Stimulated activated CD4-positive, alpha-beta T cell treated with anti-CD3 and anti-CD28 coated beads, Interleukin-2, amount 100 ng/mL, for 4 hours (primary cell): ENCODE measurements at places on chromosomes 16 and 17.

- peak; percentile 19 for DNase-seq
Measured at GRCh38 chr17:28549236-28550132, 2.9 kb downstream of the UNC119 start.

DNA sequence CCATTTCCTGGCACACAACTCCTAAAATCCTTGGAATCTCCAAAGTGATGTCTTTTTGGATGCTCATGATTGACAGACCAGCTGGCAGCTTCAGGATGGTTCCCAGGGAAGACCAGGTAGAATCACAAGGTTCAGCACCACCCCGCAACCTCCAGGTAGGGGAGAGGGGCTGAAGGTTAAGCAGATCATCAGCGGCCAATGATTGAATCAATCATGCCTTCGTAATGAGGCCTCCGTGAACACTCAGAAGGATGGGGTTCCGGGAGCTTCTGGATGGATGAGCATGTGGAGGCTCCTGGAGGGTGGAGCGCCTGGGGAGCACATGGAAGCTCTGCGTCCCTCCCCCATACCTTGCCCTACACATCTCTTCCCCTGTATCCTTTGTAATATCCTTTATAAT lies 185.9 kb downstream of the SEC14L1 start:
- no peak for DNase-seq

GRCh38 chr16:85048921-85049562 lies 21.4 kb downstream of the KIAA0513 start:
- DNase-seq: no peak

DNA sequence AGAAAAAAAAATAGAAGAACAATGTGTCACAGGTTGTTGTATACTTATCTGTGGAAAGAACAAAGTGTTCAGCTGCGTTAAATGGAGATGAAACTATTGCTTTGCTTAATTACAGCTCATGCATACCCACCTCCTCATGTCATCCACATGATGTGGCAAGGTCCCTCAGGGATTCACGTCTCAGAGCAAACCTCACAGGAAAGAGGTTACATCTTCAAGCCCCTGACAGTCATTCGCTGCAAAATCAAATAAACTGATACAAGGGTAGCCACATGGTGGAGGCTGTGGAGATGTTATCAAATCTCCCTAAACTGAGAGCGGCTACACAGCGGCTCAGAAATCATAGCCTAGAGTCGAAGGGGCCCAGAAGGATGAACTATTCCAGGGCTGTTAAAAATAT lies 21.1 kb downstream of the GINS3 start:
- no peak for DNase-seq

- no peak for DNase-seq
Measured at GRCh38 chr17:2120586-2121335, 65.9 kb downstream of the HIC1 start.

GRCh38 chr16:61580579-61580978 lies 455.7 kb downstream of the CDH8 start:
- DNase-seq: no peak

GRCh38 chr17:50768346-50768761 lies 1.0 kb upstream of the ANKRD40CL start:
- no peak for DNase-seq

GRCh38 chr16:73804456-73804855 lies 492.2 kb upstream of the PSMD7 start:
- no peak for DNase-seq

GRCh38 chr16:89534252-89534756 lies 26.1 kb downstream of the SPG7 start:
- DNase-seq: no peak

GRCh38 chr17:8976638-8977037 lies 11.1 kb upstream of the PIK3R5 start:
- no peak for DNase-seq

DNA sequence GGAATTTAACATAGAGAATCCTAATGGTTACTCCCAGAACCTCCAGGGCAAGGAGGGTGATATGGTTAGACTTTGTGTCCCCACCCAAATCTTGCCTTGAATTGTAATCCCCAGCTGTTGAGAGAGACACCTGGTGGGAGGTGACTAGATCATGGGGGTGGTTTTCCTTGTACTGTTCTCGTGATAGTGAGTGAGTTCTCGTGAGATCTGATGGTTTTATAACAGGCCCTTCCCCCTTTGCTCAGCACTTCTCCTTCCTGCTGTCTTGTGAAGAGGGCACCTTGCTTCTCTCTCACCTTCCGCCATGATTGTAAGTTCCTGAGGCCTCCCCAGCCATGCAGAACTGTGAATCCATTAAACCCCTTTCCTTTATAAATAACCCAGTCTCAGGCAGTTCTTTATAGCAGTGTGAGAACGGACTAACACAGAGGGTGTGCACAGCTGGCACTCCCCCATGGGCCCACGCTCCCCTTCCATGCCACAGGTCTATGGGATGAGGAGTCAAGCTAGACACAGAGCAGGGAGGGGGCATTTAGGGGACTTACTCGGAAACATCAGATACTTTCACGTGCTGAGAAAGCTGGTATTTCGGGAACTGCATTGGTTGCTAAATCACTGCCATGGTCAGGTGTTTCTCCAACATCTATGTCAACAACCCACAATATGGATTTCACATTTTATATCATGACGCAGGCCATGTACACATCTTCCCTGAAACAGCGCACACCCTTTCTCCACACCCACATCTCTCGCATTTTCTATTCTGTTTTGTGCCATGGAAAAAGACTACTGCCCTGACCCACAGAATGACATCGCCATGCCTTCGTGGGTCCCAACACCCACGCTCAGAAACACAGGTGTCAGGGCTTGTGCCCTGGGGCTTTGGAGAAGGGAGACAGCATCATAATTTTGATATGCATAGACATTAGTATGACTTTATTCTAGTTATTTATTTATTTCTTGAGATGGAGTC lies 199.1 kb upstream of the GSE1 start:
- DNase-seq: no peak

DNA sequence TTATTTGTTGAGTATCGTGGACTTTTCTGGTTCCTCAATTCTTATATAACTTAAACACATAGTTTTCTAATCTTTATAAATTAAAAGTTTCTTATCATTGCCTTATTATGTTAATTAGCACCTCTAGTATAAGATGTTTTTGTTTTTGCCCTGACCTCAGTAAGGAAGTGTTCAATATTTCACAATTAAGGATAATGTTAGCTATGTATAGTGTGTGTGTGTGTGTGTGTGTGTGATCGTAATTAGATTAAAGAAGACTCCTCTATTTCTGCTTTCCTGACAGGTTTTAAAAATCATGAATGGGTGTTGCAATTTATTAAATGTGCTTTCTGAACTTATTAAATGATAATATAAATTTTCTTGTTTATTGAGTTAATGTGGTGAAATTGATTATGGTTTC lies 12.0 kb downstream of the IL21R start:
- no peak for DNase-seq

- peak; percentile 50 for DNase-seq
Measured at GRCh38 chr17:55513885-55514590, 2.8 kb upstream of the SMIM36 start.

GRCh38 chr17:6666557-6666956 lies 15.0 kb downstream of the C17orf100 start:
- no peak for DNase-seq

DNA sequence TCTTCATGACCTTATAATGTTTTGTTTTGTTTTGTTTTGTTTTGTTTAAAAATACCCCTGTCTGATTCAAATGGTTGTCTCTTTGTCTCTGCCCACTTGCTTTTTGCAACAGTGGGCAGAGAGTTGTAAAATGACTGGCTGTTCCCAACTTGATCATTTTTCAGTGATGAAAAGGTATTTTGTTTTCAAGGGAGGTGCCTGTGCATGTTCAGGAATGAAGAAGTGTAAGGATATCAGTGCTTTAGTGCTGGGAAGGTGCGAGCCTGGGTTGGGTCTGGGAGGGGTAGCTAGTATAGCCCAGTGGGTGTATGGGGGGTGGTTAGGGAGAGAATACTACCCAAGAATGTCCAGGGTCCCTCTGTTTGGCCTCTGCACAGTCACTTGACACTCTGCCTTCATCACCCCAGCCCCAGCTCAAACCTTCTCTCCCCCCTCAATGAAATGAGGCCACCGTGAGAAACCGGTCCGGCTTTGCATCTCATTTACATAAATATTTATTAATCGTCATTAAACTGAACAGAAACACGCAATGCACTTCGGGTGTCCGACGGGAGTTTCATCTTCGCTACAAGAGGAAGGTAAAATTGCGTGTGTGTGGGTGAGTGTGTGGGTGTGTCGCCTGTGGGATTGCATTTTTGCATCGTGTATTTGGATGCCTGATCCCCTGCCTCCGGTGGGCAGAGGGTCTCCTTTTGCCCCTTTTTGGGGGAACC lies 4.3 kb downstream of the NEUROD2 start:
- DNase-seq: no peak

DNA sequence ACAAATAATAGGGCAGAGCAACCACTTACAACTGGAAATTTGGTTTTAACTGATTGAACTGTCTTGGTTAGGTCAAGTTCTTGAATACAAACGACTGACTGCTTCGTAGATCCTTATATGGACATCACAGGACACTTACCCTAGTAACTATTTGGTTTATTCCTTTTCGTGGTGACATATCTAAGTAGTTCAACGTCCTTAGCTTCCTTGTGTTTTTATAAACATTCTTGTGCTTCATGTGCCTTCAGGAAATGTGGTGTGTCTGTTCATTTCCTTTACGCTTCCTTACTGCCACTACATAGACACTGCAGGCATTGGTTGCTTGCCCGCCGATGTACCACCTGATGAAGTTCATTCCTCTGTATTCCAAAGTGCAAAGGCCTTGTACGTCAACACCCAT lies 59.3 kb downstream of the USP10 start:
- DNase-seq: no peak
